ENCODE measurements at places on chromosomes 1 and 21.
A peak's percentile ranks its signal among the peaks of the same experiment; 100 is the strongest.

GRCh38 chr1:230139741-230140140 is 72.7 kb downstream of the GALNT2 start:
- DNase-seq = no peak

- peak; percentile 83 for DNase-seq
These were observed at the start of gene RBM11 for GRCh38 chr21:14215971-14216641. RBM11 (plus strand) TSS chr21:14216157; CDS start chr21:14216187, 30 bp downstream.

DNA sequence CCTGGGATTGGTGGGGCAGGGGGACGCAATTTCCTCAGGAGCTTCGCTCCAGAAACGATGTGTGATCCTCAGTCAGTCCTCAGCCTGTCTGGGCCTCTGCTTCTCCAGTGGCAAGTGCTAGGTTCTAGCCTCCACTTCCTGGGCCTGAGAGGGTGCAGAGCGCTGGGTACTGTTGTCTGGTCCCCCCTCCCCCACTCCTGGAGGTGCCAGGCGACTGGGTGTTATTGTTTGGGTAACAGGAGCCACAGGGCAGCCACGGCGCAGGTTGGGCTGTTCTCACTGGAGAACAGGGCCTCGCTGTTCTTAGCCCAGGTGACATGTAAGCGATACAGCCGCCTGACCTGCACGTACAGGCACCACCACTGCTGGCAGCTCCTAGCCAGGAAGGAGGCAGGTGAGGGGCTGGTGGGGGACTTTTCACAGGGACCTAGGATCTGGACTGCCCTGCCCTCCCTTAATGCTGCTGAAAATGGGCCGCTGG is 2.1 kb downstream of the RPS6KA1 start:
- DNase-seq = no peak

DNA sequence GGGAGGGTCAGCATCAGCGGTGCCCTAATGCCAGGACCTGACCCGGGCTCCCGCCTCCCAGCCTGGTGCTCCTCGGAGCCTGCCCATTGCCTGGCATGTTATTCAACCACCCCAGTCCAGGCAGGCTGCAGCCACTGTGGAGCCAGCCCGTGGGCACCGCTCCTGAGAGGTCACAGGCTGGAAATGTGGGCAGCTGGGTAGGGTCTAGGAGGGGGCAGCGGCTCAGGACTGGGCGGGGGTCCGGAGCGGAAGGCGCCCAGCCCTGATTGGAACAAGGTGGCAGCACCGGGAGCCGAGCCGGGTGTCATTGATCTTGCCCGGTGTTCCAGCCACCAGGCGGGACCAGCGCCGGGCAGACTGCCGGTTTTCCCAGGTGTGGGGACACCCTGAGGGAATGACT is 12.7 kb upstream of the RUNX3 start:
- DNase-seq = no peak

- DNase-seq = no peak
These were observed 6.7 kb downstream of the COQ8A start for GRCh38 chr1:226946841-226947240.

DNA sequence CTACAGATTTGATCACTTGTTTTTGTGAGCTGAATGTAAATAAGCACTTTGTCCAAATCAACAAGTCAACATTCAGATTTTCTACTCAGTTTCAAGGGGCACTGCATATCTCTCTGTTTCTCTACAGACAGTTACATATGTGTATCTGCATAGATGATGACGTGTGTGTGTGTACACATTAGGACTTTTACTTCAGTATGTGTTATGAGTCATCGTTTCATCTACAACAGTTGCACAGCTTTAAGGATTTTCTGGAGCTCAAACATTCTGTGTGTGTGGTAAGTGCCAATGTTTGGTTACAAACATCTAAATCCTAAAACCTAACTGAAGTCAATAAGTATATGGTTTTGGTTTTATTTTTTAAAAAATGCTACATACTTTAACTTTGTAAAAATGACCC is 494.5 kb upstream of the PBX1 start:
- DNase-seq = no peak

- DNase-seq = no peak
These were observed 6.1 kb downstream of the STX6 start for GRCh38 chr1:181016563-181016962.

- no peak for DNase-seq
These were observed 14.8 kb upstream of the PADI2 start for GRCh38 chr1:17134034-17134433.

DNA sequence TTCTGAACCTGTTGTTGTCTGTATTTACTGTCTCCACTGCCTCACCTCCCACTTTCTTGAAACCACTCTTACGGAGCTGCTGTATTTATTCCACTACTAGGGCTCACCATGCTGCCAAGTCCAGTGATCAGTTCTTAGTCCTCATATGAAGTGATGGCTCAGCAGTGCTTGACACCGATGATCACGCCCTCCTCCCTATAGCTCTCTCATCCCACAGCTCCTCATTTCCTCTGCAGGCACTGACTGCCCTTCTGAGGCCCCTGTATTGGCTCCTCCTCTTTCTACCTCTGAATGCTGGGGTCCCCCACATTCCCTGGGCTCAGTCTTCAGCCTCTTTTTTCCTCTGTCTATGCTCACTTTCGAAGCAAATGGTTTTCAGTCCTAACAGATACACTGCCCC is 3.4 kb downstream of the CLCA1 start:
- DNase-seq = no peak

- no peak for DNase-seq
These were observed 62.4 kb downstream of the KIRREL1 start for GRCh38 chr1:158055854-158056253.

GRCh38 chr1:222618001-222618879 is at the start of gene MIA3:
MIA3 (plus strand) TSS chr1:222618097; CDS start chr1:222618111, 14 bp downstream.
- peak; percentile 66 for DNase-seq

GRCh38 chr1:224196813-224197600 is 14.0 kb downstream of the DEGS1 start:
- no peak for DNase-seq

- DNase-seq = no peak
These were observed 104.8 kb upstream of the GRIK1 start for GRCh38 chr21:30044447-30045064.

DNA sequence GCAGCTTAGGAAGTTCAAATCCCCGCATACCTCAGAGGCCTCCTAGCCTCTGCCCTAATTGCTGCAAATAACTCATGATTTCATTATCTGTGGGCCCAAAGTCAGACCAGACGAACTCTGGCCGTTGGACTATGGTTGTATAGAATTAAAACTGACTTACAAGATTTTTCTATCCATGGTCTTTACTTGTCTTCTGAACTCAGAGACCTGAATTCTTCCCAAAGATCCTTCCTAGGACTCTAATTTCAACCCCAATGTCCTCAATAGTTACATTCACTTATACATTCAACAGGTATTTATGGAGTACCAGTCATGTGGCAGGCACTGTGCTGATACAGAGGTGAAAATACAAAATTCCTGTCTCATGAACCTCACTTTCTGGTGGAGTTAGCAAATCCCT is 182.4 kb upstream of the UBE2U start:
- DNase-seq = no peak

Data from activated naive CD4-positive, alpha-beta T cell (primary cell).